ENCODE measurements at places on chromosomes 16 and 17. TPM values are rescaled to one million over a fixed set of nuclear protein-coding genes. Genes with fewer than 3 reads are reported as not detected.

The OR3A2 gene
- not detected for total RNA-seq

The VAC14 gene
- 29.7 TPM for total RNA-seq

The TBC1D3I gene
- total RNA-seq: 0.09 TPM

The ASGR2 gene
- total RNA-seq: not detected

The SLC16A13 gene
- total RNA-seq: 3.1 TPM

The PITPNM3 gene
- 0.57 TPM for total RNA-seq

DNA sequence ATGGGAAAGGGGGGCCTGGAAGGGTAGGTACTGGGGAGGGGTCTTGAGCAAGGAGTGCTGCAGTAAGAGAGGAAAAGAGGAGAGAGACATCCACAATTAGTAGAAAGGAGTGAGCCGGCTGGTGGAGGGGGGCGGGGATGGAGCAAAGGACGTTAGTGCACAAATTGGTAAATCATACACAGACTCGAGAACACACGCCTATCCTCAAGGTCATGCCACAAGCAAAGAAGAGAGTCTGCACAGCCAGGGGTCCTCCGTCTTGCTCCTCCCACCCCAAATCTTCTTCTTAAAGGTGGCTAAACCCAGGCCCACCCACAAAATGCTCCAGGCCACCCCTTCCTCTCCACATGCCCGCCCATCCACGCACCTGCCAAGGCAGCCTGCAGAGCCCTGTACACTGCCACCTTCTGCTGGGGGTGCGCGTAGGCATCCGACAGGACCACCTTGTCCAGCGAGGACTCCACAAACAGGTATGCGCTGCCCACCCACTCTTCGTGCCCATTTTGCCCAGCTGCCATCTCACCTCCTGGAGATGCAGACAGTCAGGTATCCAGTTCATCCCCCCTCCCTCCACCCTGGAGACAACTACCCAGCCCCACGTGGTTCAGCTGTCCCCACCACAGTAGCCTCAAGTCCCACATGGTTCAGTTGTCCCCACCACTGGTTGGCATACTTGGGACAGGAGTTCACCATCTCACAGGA lies 3.4 kb downstream of the TRADD start:
- no peak for DNase-seq

DNA sequence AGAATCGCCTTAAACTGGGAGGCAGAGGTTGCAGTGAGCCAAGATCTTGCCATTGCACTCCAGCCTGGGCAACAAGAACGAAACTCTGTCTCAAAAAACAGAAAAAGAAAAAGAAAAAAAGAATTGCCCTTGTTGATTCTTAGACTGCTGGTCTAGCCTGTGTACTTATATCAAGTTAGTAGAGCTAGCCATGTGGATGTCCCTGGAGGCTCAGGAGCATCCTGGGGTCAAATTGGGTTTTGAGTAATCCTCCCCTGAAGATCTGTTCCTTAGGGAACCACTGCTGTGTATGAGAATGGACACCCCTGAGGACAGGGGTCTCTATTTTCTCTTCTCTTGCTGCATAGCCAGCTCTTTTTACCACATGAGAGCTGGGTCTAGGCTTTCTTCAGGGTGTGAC lies 21.5 kb downstream of the SLC7A6OS start:
- DNase-seq: no peak

- no peak for DNase-seq
Measured at GRCh38 chr17:34443619-34444469, 80.8 kb upstream of the CCL1 start.

- DNase-seq: peak; percentile 29
Measured at GRCh38 chr17:77802811-77803220, 155.7 kb upstream of the TNRC6C start.

GRCh38 chr17:40610359-40610758 lies 37.3 kb downstream of the SMARCE1 start:
- DNase-seq: no peak

DNA sequence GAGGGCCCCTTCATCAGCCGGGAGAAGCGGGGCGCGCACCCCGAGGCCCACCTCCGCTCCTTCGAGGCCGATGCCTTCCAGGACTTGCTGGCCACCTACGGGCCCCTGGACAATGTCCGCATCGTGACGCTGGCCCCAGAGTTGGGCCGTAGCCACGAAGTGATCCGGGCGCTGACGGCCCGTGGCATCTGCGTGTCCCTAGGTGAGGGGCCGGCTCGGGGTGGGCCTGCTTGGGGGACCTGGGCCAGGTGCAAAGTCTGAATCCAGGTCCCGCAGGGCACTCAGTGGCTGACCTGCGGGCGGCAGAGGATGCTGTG lies 3.5 kb downstream of the CEMP1 start:
- DNase-seq: no peak

DNA sequence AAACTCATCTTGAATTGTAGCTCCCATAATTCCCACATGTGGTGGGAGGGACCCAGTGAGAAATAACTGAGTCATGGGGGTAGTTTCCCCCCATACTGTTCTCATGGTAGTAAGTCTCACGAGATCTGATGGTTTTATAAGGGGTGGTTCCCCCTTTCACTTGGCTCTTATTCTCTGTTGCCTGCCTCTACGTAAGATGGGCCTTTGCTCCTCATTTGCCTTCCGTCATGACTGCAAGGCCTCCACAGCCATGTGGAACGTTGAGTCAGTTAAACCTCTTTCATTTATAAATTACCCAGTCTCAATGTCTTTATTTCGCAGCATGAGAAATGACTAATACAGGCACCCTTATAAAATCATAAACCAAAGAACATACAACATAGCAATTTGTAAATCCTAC lies 79.0 kb downstream of the XYLT1 start:
- no peak for DNase-seq

DNA sequence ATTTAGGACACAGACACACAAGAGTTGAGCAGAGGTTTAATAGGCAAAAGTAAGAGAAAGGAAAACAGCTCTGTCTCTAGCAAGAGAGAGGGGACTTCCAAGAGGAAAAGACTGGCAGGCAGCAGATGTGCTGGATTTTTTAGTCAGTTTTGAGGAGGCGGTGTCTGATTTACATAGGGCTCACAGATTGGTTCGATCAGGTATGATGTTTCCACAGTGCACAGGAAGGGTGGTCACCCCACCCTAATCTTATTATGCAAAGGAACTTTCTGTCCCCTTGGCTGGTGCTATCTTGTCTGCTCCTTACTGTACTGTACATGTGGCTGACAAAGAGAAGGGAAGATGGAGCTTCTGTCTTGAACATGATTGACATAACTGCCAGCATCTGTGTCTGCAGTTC lies 25.3 kb downstream of the BFAR start:
- DNase-seq: no peak

GRCh38 chr17:80888276-80889160 lies 103.1 kb upstream of the CHMP6 start:
- no peak for DNase-seq

- DNase-seq: no peak
Measured at GRCh38 chr17:45396496-45397205, 36.0 kb downstream of the ARHGAP27 start.

DNA sequence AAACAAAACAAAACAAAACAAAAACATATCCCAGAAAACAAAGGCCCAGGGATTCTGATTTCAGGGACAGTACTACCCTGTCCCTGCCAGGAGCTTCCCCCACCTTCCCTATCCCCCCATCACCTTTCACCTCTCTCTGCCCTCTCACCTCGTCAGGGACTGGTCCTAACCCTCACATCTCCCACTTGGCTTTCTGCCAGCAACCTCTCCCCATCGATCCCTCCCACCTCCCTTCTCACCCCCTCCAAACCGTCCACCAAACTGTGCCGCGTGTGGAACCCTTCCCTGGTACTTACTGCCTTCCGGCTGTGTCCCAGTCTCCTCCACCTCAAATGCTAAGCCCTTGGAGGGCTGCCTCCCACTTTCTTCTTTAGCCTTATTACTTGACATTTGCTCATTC lies 36.4 kb downstream of the TMEM186 start:
- no peak for DNase-seq

GRCh38 chr17:76232342-76232741 lies 8.0 kb downstream of the RNF157 start:
- peak; percentile 53 for DNase-seq

DNA sequence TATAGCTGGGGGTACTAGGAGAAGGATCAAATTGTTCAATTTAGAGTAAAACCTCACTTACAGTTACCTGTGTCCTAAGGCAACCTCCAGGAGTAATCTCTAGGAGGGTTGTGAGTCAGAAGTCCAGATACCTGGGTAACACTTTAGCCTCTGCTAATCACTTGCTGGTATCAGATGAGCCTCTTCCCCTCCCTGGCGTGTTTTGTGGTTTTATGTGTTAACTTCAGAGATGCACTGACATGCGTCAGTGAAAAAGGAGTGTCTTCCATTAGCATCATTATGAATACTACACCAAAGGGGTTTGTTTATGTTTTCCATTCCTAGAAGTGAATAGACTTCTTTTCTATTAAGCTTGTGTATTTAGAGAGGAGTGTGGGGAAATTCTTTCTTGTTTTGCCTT lies 208.2 kb downstream of the FTO start:
- DNase-seq: no peak

GRCh38 chr17:73064084-73064938 lies 28.2 kb downstream of the SLC39A11 start:
- no peak for DNase-seq

GRCh38 chr17:75707079-75707571 lies 14.1 kb upstream of the ITGB4 start:
- DNase-seq: peak; percentile 44

GRCh38 chr17:44595216-44595775 lies 38.0 kb downstream of the FZD2 start:
- no peak for DNase-seq

GRCh38 chr17:49020609-49021008 lies 23.4 kb downstream of the IGF2BP1 start:
- DNase-seq: no peak

DNA sequence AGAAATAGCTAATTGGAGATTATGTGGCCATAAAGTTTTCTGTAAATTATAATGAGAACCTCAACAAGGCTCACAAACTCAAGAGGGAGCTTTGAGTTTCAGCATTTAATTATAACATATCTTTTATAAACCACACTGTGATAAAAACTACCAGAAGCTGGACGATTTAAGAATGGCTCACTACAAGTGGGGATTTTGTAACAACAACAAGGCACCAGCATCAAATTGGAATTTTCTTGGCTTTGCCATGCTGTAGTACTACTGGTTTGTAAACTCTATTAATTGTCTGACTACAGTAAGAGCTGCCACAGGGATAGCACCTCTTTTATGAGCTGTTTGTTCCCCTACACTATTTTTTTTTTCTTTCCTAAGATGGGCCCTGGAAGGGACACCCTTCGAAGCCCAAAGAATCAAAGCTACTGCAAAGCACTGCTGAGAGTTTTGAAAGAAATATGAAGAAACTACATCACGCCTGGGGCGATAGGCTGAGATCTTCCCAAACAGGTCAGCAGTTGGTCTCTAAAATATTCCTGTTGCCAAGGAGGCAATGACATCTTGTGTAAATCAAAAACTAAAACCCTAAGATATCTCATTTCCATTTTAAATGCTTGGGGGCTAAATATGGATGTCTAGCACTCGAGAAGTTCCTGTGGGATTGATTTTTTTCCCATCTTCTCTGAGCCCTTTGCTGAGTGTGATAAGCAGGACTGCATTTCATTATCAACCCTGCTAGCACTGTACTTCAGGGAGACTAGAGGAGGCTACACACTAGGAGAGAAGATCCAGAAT lies 40.9 kb downstream of the SKAP1 start:
- no peak for DNase-seq

DNA sequence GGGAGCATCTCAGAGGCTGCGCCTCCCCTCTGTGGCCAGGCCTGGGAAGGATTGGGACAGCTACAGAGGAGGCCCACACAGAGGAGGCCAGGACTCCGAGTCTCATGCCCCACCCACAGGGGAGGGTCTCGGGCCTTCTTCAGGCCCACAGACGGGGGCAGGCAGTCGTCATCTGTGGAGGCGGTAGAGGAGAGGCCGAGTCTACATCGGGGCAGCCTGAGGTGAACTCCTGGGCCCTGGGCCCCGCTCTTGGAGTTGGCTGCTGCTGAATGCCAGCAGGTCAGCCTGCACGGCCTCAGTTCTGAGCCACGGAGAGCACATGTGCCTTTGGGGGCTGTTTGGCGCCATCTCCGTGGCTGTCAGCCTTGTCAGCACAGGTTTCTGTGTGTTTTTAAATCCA lies 8.1 kb upstream of the NUDT16L1 start:
- DNase-seq: no peak

DNA sequence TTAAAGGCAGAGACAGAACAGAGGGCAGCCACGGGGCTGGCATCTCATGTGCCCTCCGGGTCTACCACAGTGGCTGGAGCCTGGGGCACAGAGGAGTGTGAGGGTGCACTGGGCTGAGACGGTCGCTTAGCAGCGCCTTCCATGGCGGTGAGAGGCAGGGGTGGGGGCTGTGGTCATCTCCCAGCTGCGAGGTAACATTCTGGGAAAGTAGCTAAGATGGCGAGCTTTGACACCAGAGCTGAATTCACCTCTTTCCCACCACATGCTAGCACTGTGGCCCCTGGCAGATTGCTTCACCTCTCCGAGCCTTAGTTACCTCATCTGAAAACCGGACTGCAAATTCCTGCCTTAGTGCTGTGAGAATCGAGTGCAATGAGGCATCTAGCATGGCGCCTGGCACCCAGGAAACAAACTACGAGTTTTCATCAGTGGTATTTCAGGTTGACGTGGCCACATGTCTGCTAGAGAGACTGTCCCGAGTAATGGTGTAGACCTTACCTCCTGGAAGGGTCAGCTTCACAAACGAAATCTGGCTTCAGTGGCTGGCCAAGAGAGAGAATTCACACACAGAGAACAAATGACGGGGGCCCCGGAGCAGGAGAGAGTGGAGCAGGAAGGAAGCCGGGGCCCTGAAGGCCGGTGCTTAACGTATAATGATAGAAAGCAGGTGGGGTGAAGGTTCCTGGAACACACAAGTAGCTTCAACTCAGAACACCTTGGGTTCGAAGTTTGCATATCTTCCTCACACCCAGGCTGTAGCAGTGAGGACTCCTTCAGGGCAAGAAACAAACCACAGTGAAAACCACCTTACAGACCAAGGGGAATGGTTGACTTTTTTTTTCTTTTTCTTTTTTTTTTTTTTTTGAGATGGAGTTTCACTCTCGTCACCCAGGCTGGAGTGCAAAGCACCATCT lies 63.9 kb upstream of the RPH3AL start:
- no peak for DNase-seq

GRCh38 chr16:66701516-66701915 lies 5.0 kb upstream of the CMTM4 start:
- no peak for DNase-seq

GRCh38 chr16:30110661-30111060 lies 2.7 kb downstream of the GDPD3 start:
- peak; percentile 25 for DNase-seq

- no peak for DNase-seq
Measured at GRCh38 chr17:35614810-35615209, 27.7 kb downstream of the AP2B1 start.

GRCh38 chr16:85029981-85030401 lies 2.4 kb downstream of the KIAA0513 start:
- no peak for DNase-seq
